Fibroblast of skin of left biceps (primary cell): ENCODE measurements at places on chromosomes 5 and 9.

GRCh38 chr5:115068239-115069086, 101.2 kb downstream of the TRIM36 start:
- DNase-seq = no peak

GRCh38 chr9:14136646-14137370, 177.1 kb downstream of the NFIB start:
- DNase-seq = no peak

GRCh38 chr5:33332804-33333203, 108.0 kb upstream of the TARS1 start:
- no peak for DNase-seq

DNA sequence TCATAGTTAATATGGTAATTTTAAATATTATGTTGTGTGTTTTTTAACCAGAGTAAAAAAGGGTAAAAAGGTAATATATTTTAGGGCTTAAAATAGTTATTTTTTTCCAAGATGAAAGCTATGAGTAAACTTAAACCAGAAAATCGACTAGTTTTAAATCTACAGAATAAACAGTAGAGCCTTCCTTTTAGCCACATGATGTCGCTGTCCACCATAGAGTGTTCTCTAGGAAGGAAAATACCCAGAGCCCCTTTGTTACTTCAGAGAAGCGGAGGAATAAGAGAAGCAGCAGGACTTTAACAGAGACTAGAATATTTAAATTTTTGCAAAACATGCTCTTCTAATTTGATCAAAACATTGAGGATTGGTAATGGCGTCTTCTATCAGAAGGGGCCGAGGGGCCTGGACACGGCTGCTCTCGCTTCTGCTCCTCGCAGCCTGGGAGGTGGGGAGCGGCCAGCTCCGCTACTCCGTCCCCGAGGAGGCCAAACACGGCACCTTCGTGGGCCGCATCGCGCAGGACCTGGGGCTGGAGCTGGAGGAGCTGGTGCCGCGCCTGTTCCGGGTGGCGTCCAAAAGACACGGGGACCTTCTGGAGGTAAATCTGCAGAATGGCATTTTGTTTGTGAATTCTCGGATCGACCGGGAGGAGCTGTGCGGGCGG, at the start of gene PCDHA2:
Gene PCDHA2, plus strand, starts transcription at position 258 of the 664 bp plus-strand sequence.
- no peak for DNase-seq

DNA sequence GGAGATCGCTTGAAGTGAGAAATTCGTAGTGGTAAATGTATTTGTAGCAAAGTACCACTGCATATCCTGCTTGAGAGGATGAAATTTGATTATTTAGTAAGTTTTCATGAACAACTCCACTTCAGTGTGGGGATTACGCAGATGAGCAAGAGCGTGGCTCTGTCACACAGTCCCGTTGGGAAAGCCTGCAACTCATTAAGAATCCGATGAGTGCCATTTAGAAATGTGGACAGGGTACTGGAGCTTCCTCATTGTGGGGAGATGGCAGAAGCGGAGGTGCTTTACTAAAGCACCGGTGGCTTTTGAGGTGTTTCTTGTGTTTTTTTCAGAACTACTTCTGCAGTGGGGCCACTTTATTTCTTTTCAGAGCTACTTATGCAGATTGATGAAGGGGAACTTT, 1.4 kb downstream of the TJP2 start:
- no peak for DNase-seq

- peak; percentile 24 for DNase-seq
Observed at GRCh38 chr5:101390151-101390908, 487.2 kb upstream of the ST8SIA4 start.

DNA sequence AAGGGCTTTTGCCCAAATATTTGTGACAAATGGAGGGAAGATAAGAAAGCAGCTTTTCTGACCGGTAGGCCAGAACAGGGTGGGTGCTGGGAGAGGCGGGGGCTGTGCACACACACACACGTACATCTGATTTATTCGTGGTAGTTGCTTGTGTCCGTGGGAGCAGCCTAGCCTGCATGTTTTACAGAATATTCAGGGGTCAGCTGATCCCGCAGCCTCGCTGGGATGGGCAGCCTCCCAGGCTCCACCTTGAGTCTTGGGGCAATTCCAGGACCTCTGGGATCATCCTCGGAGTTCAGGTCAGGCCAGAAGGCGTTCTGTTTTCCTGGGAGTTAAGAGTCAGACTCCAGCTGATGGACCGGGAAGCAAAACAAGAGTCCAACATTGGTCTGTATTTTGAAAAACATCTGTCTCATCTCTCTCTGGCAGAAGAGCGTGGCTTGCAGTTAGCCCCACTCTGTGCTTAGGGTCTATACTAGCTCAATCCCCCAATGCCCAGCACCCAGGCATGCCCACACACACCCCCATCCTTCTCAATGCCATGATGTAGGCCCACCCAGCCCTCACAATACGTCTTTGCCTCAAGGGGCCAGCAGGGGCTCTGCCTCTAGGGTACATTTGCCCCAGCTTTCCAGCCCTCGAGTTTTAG, 210.6 kb downstream of the GOLPH3 start:
- DNase-seq = no peak

GRCh38 chr9:86679909-86680308, 267.4 kb downstream of the GAS1 start:
- DNase-seq = no peak

GRCh38 chr9:5670079-5670478, 41.2 kb downstream of the RIC1 start:
- no peak for DNase-seq

DNA sequence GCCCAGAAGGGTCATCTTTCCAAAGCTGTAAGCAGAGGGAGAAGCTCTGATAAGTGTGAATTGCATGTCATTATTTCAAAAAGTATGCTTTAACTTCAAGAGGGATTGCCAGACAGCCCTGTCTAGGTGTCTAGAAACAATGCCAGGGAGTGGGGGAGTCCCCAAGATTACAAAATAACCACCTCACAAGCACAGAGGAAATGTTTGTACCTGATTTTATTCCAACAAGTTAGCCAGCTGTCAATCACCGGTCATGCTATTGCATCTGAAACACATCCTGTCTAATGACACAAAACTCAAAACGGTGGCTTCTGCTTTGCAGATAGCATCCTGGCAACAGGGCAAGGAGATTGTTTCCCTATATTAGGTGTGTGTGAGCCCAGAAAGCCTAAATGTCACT, 154.2 kb upstream of the WWC1 start:
- no peak for DNase-seq

DNA sequence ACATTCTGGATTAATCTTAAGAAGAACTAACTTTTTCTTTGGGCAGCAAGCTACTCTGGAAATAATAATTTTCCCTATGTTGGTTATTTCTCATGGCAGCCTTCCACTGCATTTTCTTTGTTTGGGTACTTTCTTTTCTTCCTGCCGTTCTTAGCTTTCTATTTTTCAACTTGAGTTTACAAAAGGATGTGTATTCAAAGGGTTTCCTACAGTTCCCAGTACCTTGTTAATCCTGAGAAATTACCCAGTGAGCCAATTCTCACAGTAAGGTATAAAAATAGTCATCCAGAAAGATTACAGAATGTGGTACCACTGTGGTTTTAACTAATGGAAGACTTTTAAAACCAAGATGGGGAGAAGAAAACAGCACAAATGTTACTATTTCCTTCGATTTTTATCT, 20.2 kb downstream of the GPR21 start:
- DNase-seq = no peak

DNA sequence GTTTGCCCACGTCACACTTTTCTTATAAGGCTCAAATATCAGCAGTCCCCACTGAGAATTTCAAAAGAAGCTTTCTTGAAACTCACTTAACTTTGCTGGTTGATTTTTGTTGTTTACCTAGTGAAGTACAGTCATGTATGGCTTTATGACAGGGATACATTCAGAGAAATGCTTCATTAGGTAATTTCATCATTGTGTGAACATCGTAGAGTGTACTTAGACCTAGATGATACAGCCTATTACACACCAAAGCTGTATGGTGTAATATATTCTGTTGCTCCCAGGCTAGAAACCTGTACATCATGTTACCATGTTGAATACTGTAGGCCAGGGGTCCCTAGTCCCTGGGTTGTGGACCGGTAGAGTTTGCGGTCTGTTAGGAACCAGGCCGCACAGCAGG, 177.0 kb downstream of the ARRDC3 start:
- DNase-seq = no peak

DNA sequence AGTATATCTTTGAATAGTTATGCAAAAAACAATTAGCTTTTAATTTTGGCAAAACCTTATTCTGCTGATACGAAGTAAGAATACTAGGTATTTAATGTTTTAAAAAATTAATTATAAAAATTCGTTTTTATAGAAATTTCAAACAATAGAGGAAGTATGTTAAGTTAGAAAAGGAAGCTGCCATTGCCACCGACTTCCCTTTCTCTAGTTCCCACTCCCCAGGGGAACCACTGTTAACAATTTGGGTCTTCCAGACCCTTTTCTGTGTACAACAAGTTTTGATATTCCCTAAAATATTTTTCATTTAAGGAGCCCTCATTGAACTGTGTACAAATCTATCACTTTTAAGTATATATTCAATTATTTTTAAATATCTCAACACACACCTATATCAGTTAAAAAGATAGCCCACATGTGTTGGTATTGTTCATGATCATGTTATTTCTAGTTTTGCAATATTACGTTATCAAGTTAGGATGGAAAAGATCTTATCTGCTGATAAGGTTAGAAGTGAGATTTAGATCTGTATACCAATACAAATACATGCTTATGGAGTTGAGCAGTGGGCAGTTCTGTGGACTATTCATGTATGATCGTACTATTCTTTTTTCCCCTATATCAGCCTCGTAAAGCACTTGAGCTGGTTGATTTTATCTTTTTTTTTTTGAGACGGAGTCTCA, 25.9 kb downstream of the NDFIP1 start:
- no peak for DNase-seq

GRCh38 chr5:7272408-7272965, 123.5 kb upstream of the ADCY2 start:
- DNase-seq = no peak

DNA sequence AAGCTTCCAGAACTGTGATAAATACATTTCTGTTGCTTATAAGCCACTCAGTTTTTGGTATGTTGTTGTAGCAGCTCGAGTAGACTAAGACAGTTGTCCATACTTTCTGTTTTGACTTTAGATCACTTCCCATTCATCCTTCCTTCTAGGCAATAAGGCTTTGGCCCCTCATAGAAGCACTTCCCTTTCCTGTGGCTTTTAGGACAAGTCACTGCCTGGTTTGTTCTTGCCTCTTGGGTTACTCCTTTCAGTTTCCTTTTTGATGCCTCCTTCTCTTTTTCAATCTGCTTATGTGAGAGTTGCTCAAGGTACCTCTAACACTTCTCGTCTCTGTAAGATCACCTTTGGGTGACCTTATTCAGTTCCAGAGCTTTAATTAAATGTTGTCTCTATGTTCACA, 72.4 kb upstream of the NTRK2 start:
- DNase-seq = no peak

DNA sequence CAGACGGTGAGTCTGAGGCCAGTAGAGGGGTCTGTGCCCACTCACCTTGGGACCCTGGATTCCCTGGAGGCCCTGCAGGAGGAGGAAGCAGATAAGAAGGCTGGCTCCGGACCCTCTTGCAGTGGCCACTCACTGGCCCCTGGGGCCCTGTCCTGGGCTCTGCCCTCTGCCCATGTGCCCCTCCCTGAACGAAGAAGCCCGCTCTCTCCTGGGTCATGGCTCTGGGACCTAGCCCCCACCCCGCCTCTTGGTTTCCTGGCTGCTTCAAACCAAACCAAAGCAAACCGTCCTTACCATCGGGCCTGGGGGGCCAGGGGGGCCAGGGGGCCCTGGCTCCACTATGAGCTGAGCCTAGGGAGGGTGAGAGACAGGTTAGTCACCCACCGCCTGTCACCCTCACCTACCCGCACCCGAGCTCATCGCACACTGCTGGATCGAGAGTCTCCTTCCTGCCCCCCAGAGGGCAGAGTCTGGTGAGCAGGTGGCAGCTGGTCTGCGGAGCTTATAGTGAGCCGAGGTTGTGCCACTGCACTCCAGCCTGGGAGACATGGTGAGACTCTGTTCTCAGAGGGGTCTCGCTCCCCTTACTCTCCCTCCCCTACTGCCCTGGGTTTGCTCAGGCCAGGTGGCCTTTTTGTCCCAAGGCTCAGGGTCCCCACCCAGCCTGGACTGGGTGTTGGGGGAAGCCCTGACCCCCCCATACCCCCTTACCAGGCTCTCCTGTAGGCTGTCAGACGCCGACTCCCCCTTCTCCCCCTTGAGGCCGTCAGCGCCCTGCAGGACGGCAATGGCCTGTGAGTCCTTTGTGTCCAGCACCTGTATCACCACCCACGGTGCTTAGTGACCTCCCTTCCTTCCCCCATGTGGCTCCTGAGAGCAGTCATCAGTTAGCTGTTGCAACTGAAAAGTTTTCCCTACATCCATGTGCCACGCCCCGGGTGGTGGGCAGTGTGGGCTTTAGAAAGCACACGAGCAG, 15.2 kb upstream of the PHYKPL start:
- no peak for DNase-seq

DNA sequence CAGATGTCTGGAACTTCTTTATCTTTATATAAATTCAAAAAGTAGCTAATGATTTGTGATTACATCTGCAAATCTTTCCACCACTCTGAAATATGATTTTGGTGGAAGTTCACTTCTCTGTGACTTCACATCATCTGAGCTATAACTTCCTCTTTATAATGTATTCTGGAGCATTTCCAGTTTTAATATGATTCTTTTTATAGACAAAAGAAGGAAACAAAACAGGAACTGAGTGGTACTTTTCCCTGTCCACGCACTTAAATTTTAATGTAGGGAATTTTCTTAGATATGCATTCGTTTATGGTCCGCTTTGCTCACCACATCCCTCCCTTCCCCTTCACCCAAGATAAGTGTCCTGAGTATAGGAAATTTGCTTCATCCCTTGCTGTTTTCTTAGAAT, 333.5 kb downstream of the CHSY3 start:
- DNase-seq = no peak

DNA sequence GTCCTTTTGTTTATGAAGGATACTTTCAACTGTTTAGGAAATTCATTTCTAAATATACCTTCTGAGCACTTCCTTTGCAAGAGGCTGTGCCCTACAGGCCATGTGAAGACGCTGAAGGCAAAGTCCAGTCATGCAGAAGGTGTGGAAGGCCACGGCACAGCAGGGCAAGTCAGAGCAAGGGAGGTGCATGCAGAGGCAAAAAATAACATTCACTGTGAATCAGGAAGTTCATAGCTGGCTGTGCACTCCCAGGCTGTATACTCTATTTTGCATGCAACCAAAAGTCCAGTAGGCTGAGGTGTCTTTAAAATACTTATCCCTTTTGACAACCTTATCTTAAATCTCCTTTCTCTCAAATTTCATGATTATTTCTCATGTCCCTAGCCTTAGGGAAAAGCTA, 50.3 kb downstream of the GNAQ start:
- DNase-seq = no peak

GRCh38 chr5:149514512-149514911, 36.7 kb downstream of the CSNK1A1 start:
- no peak for DNase-seq

GRCh38 chr5:160175438-160176218, 53.7 kb upstream of the FABP6 start:
- no peak for DNase-seq

DNA sequence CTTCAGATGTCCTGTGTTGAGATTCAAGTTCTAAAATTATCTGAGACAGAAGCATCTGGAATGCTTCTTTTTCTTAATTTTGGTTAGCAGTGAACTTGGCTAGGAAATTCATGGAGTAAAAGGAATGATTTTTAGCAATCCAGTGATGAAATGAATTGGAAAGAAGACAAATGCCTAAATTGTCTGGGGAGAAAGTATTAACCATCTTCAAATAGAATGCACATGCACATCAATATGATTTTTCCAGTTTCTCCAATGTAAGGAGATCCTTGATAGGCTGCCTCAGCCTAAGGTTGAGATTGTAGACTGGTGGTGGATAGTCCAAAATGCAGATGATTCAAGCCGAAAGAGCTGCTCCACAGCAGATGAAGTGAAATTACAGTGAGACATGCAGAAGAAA, 106.7 kb downstream of the PCSK5 start:
- peak; percentile 45 for DNase-seq

- peak; percentile 52 for DNase-seq
Observed at GRCh38 chr9:96460882-96461281, 10.9 kb downstream of the HABP4 start.
